ENCODE measurements at places on chromosomes 12 and 14.

DNA sequence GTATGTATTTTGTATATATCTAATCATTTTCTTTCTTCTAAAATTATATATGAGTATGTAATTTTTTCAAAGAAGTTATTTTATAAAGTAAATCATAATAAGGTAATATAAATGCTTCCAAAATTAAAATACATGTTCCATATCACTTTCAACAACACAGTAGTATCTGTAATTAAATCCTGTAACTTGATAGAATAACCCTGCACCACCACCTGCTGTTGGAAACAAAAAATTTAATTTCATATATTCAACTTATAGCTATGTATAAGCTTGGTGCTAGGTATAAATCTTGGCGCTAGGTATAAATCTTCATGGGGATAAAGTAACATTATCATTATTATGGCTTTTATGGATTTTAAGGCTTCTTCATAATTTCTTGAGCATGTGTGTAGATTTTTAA is 149.7 kb upstream of the DCN start:
- no peak for DNase-seq

DNA sequence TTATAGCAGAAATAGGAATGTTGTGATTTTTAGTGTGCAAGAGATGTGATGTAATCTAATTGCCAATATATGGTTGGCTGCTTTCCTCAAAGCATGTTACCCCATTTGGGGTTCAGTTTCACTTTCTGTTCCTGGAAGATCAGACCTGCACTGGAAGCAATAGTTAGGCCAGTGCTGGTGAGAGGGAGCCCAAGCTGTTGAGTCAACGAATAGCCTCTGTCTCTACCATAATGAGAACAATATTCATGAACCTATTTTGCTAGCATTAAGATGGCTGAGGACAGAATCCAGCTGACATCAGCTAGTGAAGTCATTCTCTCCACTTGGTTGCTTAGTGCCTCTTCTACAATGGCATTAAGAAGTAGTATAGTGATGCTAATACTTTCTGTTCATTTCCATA is 379.9 kb upstream of the DCN start:
- no peak for DNase-seq

DNA sequence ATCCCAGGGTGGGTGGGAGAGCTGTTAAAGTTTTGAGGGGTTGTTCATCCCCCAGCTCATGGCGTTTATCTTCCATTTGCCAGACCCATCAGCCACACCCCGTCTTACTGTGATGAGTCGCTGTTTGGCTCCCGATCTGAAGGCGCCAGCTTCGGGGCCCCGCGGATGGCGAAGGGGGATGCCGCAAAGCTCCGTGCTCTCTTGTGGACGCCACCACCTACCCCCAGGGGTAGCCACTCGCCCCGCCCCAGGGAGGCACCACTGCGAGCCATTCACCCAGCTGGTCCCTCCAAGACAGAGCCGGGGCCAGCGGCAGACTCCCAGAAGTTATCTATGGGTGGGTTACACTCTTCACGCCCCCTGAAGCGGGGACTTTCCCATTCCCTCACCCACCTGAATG is 5.7 kb downstream of the RITA1 start:
- no peak for DNase-seq

GRCh38 chr12:101596172-101596571 is 1.4 kb downstream of the MYBPC1 start:
- no peak for DNase-seq

DNA sequence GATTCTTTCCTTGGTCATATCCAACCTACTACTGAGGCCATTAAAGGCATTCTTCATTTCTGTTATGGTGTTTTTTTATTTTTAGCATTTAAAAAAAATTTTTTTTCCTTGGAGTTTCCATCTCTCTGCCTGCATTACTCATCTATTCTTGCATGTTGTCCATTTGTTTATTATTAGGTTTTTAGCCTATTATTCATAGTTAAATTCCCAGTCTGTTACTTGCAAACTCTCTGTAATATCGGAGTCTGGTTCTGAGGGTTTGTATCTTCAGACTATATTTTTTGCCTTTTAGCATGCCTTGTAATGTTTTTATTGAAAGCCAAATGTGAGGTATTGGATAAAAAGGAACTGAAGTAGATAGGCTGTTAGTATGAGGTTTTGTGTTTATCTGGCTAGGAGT is 284.3 kb downstream of the FUT8 start:
- DNase-seq, result no peak

- no peak for DNase-seq
These were observed 480.7 kb downstream of the TMEM132D start for GRCh38 chr12:129423041-129423580.

DNA sequence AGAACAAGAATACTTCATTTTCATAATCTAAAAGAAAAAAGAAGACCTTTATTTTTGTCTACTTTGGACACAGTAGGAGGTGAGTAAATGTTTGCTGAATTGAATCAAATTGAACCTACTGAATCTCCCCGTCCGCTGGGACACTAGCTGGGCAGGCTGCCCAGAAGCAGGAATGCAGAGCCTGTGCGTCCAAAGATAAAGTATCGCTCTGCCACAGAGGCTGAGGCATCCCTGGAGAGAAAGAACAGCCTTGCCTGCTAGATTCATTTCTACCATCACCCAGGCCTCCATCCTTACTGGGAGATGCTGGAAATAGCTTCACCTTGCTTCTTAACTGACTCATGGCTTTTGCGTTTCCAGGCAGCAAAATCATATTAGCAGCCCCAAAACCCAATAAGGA is 64.1 kb upstream of the TSPAN11 start:
- DNase-seq, result no peak

DNA sequence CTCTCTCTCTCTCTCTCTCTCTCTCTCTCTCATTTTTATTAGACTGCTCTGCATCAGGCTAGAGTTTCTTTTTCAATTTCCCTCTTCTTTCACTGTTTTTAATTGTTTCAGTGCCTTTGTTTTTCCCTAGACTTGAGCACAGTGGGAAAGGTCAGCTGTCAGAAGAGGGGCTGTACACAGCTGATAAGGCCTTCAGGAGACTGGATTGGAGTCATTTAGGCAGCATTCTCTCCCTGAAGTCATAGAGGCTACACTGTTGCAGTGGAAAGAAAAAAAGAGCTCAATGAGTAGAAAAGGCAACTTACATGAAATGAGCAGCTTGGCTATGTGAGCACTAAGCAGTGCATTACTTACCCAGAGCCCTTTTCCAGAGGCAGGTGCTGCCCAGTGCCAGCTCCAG is 456.9 kb downstream of the NRXN3 start:
- DNase-seq, result no peak

DNA sequence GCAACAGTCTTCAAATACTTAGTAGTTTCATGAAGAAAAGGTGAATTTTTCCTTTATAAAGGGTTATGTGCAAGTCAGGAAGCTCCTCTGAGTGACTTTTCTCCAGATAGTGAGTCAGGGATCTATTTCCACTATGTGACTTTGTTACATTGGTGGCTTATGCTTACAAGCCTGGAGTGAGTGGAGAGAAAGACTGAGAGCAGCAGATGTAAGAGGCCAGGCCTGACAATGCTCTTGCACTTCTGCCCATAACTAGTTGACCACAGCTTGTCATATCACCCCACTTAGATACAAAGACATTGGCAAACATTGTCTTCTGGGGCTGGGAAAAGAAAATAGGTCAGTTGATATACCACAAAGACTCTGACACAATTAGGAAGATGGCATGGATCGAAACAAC is 236.5 kb downstream of the PDZRN4 start:
- no peak for DNase-seq

DNA sequence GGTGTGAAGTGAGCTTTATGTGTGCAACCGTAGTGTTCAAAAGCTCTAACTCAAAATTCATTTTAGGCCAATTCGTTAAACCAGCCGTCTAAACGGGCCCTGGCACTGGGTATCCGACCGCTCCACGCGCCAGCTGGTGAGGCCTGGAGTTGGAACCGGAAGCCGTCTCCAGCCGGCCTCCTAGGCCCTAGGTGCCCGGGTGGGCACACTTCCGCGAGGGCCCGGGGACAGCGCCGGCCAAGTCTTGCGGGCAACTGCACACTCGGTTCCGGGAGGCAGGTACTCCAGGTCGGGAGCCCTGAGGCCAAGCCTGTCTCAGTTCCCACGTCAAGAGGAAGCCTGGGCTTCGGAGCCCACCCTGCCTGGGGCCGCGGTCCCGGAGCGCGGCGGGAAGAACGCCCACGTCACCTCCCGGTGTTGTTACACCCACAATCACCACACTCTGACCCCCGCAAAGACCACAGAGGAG is 16.2 kb downstream of the OTX2 start:
- DNase-seq, result no peak

- DNase-seq, result no peak
These were observed 12.8 kb downstream of the LUM start for GRCh38 chr12:91098461-91098860.

DNA sequence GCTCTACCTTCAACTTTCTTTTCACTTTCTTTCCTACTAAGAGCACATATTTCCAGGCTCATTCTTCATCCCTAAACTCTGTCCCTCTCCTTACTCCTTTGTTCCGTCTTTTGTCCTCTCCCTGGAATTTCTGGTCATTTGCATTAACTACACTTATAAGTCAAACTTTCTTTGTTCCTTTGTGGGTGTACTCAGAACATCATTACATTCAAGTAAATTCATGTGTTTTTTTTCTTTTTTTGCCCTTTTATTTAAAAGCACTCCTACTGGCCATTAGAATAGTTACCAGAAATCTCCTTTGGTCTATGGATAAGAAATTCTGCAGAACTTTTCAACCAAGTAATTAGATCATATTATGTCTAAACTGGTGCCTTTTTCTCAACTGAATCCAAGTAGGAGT is 802.6 kb downstream of the DIO2 start:
- DNase-seq, result no peak

- DNase-seq, result no peak
These were observed 126.5 kb downstream of the TSPAN9 start for GRCh38 chr12:3203713-3204112.

- DNase-seq, result no peak
These were observed 8.4 kb downstream of the DEGS2 start for GRCh38 chr14:100150932-100151587.

DNA sequence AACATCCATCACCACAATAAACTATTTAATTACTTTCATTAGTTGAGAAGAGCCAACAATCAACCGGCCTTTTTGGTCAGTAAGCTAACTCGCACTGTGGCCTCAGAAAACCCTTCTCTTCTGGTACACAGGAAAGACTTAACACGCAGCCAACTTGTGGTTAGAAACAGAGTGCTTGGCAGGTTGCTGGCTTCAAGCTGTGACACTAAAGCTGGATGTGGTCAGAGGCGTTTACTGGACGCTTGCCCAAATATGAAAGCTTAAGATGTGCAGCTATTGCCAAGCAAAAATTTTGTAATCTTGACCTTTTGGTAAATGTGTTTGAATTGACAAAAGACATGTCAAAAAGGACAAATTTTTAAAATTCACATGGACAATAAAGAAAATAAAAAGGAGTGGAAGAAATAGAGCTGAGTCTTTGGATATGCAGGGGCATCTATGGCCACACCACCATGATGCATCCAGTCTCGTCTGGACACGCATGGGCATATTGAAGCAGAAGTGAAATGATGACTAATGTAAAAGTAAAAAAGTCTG is 2.6 kb upstream of the KLRK1 start:
- no peak for DNase-seq

- DNase-seq, result no peak
These were observed 231.8 kb downstream of the CRADD start for GRCh38 chr12:93908846-93909567.

GRCh38 chr12:132322206-132323132 is 6.9 kb downstream of the GALNT9 start:
- DNase-seq, result no peak

GRCh38 chr12:104299842-104300481 is 3.6 kb upstream of the EID3 start:
- no peak for DNase-seq

Measured in anterior cingulate cortex (tissue), 58 donors.